NCI-H1417 (cell line): ENCODE measurements at places on chromosomes 6 and 20.

- DNase-seq = no peak
These were observed 24.4 kb downstream of the CNR1 start for GRCh38 chr6:88141561-88142296.

GRCh38 chr6:164151161-164152120, 736.9 kb downstream of the QKI start:
- DNase-seq = peak; percentile 74

DNA sequence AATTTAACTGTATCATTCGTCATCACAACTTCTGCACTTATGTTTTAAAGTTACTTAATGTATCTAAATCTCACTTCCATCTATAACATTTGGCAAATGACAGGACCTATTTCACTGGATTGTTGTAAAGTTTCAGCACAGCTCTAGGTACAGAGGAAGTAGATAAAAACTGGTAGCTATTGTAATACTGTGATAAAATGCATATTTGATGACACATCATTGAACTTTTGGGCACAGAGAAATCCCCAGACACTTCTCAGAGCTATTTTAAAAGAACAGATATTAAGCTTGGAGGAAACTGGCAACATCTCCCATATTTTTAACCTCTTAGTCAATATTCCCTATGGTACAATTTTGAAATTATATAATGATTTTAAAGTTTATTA, 138.7 kb downstream of the RFPL4B start:
- no peak for DNase-seq

GRCh38 chr6:18536591-18537055, 149.5 kb downstream of the RNF144B start:
- peak; percentile 52 for DNase-seq

GRCh38 chr6:6930223-6930880, 177.4 kb upstream of the RREB1 start:
- no peak for DNase-seq

GRCh38 chr6:137680705-137681346, 186.2 kb upstream of the TNFAIP3 start:
- DNase-seq = no peak

DNA sequence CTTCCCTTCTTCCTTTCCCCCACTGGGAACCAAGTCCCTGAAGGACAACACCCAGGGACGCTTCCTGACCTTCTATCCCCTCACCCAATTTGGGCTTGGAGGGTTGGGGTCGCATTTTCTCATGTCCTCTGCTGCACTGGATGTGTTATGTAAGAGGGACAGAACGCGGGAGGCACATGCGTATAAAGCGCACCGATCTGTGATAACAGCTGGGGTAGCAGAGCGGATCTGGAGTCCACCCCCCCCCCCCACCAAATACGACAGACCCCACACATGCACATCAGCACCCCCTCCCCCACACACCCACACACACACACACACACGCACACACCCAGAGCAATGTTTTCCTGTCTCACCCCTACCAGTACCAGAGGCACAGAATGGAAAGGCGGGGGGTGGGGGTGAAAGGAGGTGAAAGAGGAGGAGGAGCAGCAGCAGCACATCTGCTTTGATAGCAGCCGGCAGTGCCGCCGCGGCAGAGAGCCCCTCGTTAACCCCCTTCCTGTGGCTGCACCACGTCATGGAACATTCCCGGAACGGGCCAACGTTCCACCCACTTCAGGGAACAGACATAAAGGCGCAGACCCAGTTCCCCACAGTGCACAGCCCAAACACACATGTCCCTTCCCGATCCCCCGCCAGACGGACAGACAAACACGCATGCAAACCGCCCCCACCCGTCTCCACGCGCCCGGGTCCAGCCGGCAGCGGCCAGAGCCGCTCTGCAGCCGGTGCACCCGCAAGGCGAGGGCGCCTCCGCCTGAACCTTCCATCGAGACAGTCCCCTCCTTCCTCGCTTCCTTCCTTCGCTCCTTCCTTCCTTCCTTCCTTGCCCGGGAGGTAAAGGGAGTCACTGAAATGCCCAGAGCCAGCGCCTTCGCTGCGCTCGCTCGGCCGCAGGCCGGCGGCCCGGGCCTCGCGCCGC, 590 bp downstream of the HIVEP2 start:
- peak; percentile 69 for DNase-seq

GRCh38 chr20:49846206-49846807, 33.7 kb downstream of the SLC9A8 start:
- peak; percentile 46 for DNase-seq

DNA sequence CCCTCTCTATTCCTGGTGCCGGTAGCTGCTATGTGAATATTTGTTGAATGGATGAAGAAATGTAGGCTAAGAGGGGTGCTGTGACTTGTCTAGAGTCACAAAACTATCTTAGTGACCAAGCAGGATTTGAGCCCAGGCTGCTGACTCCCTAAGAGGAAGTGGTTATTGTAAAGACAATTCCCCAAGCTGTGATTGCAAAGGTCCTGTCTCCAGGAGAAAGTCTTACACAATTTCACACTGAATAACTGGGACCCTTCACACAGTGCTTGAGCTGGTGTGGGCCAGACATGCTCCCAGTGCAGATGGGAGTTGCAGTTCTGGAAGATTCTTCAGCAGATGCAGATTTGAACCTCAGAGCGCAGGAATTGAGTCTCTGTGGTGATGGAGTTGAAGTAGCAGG, 38.1 kb downstream of the IYD start:
- DNase-seq = no peak

GRCh38 chr6:108667993-108668392, 107.3 kb downstream of the FOXO3 start:
- DNase-seq = no peak

- no peak for DNase-seq
These were observed 6.8 kb downstream of the SCAND1 start for GRCh38 chr20:35947489-35947888.

- no peak for DNase-seq
These were observed 30.1 kb downstream of the HDDC2 start for GRCh38 chr6:125271486-125272159.

GRCh38 chr20:39800111-39800510, 838.0 kb downstream of the DHX35 start:
- no peak for DNase-seq

- no peak for DNase-seq
These were observed 308.3 kb downstream of the CDH4 start for GRCh38 chr20:61560361-61560853.

DNA sequence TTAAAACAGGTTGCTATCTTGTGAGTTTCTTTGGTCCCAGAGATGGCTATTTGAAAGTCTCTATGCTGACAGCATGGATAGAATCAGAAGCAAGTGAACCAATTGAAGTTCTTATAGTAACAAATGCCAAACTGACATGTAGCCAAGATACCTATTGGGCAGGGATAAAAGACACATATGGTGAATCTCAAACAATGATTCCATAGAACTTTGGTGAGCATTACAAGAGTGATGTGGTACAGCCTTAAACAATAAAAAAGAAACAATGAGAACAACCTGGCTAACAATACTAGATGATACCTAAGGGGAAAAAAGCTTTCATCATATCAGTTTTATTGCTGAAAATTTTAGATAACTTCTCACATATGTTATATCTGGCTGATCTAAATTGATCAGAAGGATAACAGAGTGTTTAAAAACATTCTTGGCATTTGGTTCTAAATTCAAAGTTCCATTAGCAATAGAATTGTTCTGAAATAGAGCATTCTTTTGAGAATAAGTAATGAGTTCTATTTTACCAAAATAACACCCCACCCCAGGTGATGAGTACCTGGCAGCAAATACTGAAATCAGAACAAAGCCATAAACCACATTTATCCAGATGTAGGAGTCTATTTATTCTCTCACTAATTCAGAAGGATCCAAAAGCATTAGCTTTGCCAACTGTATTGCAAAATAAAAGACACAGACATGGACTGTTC, 5.8 kb upstream of the HMGCLL1 start:
- DNase-seq = no peak

- DNase-seq = peak; percentile 16
These were observed 3.1 kb downstream of the ATRN start for GRCh38 chr20:3473944-3474343.

- DNase-seq = no peak
These were observed 52.2 kb downstream of the TGM2 start for GRCh38 chr20:38112930-38113294.

- DNase-seq = no peak
These were observed 10.5 kb downstream of the NT5E start for GRCh38 chr6:85460154-85460920.

GRCh38 chr6:24720131-24720603, 1.2 kb upstream of the C6orf62 start:
- DNase-seq = peak; percentile 78

DNA sequence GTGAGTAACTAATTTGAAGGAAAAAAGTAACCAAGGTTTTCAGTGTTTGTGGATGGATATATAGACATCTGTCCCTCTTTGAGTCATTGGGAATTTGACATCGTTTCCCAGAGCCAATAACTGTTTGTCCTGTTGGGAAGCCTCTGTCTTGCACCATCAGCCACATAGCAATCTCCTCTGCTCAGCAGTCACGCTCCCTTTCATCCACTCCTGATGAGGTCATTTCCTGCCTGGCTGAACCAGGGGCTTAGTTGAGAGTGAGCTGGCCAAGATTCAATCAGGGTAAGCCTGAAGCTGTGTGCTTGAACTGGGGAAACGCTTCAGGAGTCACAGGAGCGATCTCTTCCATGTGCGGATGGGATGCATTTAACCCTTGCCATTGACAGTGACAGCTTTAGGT, 121.5 kb upstream of the FOXQ1 start:
- DNase-seq = no peak

DNA sequence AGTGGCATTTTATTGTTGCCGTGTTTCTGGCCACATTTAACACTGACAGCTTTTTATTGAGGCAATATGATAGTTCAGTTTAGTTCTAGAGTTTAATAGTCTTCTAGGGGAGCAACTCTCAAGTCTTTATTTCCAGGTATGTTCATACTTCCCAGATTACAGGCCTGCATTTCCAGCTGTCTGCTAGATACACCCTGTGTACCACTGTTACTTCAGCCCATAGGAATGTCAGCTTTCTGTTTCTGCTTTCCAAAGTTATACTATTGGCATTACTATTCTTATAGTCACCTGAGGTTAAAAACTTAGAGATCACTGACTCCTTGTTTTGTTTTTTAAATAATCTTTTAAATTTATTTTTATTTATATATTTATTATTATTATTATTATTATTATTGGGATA, 7.6 kb downstream of the ZNF451 start:
- DNase-seq = no peak

GRCh38 chr20:63169681-63170080, 46.2 kb downstream of the YTHDF1 start:
- DNase-seq = no peak

DNA sequence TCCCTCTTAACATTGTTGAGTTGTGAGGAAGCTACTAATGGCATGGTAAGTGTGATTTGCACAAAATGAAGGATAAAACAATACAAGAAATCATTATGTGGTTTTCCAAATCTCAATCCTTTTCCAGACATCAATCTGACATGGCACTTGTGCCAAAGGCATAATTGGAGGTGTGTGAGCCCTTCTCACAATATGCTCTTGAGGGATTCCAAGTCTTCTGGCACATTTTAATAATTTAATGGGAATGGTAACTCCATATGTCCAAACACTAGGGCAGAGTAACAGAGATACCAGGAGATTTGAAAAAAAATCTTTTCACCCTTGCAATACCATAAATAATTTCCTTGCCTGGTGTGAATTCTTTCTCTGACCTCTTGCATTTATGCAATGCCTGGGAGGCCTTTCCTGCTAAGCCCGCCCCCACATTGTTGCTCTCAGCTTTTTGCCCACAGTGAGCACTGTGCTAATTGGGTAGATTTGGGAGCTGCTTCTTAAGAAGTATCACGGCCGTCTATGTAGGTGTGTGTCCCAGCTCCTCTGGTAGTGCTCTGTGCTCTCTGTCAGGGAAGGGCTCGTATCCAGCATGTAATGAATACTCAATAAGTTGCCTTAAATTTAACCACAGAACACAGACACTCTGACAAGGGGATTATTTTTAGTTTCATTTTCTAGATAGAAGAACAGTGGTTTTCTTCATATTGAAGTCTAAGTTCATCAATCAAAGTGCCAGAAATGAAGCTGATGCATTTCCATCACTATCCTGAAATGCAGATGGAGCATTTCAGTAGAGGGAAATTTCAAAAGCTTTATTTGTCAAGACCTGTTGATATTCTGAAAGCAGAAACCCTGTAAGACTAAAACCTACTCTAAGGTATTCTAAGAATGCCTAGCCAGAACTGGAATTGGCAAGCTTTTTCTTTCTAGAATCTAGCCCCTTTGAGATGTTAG, 54.4 kb upstream of the CEP85L start:
- no peak for DNase-seq

GRCh38 chr6:137806914-137807682, 60.0 kb upstream of the TNFAIP3 start:
- no peak for DNase-seq

- DNase-seq = no peak
These were observed 789 bp downstream of the CCND3 start for GRCh38 chr6:41940759-41941279.

- no peak for DNase-seq
These were observed 2.1 kb downstream of the FAM210B start for GRCh38 chr20:56360908-56361205.

DNA sequence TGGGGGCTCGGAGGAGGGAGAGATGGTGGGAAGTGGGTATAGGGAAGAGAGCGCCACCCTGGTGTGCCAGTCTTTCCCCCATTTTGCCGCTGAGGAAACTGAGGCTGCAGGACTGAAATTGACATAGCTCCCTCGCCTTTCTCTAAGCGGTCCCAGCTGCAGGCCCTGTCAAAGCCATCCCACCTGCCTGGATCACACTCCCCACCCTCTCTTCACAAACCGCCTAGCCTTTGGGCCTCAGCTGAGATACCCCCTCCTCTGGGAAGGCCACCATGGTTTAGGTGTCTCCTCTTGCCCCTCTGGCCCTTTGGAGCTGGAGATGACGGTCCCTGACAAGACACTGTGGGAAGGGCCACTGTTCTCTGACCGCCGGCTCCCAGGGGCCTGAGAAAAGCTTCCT, 16.9 kb downstream of the SRC start:
- no peak for DNase-seq

GRCh38 chr6:105896052-105896820, 189.9 kb upstream of the PRDM1 start:
- DNase-seq = no peak

DNA sequence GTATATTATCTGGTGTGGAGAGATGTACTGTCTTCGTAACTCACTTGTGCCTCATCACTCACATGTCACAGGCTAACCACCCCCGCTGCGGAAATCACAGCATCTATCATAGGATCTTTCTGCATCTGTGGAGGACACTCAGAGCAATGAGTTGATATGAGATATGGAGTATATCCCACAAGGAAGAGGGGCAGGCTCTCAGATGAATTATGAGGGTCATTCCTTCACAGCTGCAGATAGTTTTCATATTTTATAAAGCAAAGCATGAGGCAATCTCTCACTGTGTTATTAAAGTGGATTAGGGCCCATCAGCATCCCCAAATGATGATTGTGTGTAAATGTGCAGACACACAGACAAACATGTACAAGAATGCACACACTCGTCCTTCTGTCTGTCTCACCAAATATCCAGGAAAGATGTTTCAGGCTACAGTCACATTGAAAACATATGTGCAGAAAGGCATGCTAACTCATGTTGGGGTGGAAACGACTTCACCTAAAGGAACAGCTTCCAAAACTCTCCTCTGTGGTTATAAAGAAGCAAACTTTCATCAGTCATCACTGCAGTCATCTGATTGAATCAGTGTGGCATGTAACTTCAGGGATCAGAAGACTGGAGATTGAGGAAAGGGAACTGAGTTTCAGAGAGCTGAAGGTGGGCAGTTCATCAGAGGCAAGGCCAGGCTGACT, 164.7 kb downstream of the FOXC1 start:
- no peak for DNase-seq

- DNase-seq = no peak
These were observed 5.8 kb upstream of the CDH4 start for GRCh38 chr20:61246269-61246668.

GRCh38 chr20:13549451-13549850, 89.3 kb downstream of the TASP1 start:
- DNase-seq = no peak
